ENCODE measurements at places on chromosomes 3 and 15.

- DNase-seq = no peak
Observed at GRCh38 chr3:26196781-26197180, 406.9 kb downstream of the OXSM start.

GRCh38 chr3:16767006-16767405, 117.7 kb upstream of the PLCL2 start:
- no peak for DNase-seq

GRCh38 chr3:122421101-122421500, 5.2 kb upstream of the WDR5B start:
- no peak for DNase-seq

GRCh38 chr3:179526989-179527391, 35.7 kb upstream of the ACTL6A start:
- no peak for DNase-seq

GRCh38 chr3:104437891-104438290, 928.8 kb upstream of the ALCAM start:
- DNase-seq = no peak

DNA sequence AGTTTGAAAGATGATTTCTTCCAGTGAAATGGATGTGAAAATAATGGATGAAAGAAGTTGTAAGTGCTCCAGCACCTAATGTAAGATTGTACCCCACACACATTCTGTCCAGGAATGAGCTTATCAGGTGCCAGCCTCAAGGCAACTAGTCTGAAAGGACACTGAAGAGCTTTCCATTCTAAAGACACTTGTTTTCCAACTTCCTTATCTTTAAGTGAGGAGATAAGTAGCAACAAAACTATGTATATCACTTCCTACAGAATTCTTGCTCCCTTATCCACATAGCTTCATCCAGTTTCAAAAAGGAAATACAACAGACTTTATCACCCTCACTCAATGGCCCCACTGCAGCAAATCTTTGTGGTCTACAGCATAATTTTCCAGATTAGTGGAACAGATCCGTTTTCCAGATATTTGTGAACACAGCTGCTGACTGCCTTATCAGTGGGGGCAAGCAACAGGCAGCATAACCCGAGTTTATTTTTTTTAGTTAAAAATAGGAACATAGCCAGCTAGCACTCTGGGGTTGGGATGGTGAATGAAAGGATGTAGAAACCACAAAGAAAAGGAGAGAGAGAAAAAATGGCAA, 60.6 kb downstream of the CD200R1L start:
- DNase-seq = no peak

DNA sequence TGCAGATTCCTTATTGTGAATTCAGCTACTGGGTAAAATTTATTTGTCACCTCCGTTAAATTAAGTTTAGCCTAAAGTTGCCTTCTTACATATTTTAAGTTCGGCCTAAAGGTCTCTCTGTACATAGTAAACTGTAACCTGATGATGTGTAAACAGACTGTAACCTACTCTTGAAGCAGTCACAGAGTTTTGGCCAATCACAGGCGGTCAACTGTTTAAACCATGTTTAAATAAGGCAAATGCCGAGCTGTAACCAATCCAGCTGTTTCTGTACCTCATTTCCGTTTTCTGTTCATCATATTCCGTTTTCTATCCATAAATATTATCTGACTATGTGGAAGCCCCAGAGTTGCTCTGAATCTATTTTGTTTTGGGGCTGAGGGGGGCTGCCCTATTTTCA, 2.4 kb upstream of the ADAMTSL3 start:
- no peak for DNase-seq

DNA sequence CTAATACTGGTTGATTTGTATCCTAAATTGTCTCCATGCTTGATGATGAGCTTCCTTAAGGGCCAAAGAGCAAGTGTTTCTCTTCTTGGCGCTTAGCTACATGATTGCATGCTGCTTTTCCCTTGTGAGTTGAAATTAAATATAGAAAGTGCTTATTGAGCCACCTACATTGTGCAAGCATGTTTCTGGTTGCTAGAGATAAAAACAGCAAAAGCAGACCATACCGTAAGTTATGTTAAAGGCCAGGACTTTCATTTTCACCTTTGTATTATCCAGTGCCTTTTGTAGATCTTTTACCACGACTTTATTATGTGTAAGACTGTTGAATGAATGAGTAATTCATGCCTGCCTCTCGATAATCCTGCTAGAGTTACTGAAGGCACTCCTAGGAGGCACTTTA, 41.9 kb upstream of the CCNB2 start:
- DNase-seq = no peak

DNA sequence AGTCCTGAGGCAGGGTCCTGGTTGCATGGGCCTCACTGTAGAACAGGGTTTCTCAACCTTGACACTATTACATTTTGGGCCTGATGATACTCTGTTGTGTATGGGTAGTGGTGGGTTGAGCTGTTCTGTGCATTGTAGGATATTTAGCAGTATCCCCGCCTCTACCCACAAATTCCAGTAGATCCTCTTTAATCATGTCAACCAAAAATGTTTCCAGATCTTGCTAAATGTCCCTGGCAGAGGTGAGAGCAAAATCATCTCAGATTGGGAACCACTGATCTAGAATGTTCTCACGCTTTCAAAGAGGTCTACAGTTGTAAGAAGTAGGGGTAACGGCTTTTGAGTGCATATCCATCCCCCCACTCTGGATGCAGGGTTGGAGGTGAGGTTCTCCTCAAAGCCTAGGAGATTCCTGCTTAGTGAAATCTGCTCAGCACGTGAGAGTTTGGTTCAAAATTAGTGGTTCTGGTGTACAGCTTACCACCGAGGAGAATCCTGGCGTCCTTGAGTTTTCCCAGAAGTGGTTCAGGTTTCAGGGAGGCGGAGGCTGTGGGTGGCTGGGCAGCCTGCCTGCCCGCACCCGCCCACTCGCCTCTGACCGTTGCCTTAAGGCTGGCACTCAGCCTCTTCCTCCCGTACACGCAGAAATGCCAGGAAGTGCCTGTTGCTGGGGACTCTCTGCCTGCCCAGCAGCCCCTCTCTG, 5.3 kb downstream of the ACVR2B start:
- DNase-seq = no peak

DNA sequence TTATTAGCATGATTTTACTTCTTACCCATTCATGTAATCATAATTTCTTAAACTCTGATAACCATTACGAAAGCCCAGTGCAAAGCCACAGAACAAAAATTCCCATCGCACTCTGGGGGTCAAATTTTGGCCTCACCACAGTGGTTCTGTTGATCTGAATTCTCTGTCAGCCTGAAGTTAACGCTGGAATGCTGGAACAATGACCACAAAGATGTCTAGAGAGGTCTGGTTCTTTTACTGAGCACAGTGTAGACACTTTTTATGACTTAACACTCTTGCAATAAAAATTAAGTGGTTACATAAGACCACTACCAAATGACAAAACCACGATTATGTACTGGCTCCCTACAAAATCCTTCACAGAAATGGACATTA, 94.7 kb downstream of the PDZRN3 start:
- no peak for DNase-seq

DNA sequence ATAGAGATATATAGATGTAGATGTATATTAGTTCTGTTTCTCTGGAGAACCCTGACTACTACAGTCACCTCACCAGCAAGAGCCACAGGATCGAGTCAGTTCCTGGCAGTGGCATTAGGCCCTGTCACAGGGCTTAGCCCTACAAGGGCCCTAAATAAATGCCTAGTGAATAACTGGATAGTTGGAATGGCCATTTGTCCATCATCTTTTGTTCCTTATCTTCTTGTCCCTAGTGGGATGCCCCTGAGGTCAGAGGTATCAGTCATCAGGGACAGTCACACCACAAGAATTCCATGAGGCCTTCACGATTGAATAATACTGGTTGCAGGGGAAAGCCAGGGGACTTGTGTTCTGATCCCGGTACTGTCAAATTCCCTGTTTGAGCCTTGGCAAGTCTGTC, 204.9 kb upstream of the PPP2R3A start:
- DNase-seq = no peak

DNA sequence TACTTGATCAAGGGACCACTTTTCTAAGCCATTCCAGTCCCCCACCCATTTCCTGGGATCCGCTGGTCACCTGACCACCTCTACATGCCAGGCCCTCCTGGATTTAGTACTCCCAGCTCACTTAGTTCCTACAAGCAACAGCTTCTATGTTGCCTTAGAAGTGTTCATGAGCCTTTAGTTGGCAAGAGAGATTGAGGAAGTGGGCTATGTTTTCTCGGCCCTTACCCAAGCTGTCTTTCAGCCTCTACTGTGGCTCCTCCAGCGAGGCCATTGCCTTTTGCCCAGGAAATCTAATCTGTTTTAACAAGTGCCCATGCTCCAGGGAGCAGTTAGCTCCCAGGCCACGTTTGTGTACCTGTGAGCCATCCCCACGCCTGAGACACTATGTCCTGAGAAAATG, 4.5 kb upstream of the PRKAR2A start:
- no peak for DNase-seq

DNA sequence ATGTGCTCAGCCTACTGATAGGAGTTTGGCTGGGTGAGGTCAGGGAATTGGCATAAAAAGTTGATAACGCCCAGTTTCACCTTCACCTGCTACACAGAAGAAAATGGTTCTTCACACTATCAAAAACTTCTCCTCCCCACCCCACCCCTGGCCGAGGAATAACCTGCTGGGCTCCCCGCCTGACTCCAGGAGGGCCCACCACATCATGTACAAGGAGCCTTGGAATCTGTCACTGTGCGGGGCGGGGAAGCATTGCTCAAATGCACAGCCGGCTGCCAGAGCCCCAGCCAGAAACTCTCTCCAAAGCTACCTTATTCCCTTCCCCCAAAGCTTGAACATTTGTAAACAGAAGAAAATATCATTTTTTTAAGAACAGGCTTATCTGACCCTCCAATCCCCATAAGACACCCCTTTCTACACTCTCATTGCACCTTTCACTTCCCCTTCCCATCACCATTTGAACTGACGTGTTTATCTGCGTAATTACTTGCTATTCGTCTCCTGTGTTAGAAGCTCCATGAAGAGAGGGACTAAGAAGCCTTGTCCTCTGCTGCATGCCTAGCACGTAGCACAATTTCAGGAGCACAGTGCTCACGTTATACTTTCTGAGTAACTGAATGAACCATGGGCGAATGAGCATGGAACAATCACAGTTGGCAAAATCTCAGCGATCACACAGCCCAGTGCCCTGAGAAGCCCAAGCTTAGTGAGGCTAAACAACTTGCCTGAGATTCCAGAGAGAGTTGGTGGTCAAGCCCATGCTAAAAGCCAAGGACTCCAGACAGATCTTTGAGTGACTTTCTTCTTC, 82.9 kb downstream of the HES1 start:
- no peak for DNase-seq

DNA sequence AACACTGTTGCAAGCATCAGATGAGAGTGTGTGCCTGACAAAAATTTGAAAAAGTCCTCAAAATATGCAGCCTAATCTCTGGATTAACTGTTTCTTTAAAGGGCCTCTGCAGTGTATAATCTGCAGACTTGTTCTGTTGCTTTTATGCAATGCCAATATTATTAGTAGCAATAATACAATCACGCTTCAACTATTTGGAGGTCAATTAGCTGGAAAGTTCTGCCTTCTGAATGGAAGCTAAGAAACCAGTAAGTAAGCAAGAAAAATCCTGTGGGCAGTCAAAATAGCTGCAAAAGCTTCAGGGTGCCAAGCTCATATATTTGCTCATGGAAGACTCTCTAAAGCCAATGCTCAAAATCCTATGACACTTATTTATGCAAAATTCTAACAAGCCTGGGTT, 153.2 kb upstream of the NR2F2 start:
- no peak for DNase-seq

DNA sequence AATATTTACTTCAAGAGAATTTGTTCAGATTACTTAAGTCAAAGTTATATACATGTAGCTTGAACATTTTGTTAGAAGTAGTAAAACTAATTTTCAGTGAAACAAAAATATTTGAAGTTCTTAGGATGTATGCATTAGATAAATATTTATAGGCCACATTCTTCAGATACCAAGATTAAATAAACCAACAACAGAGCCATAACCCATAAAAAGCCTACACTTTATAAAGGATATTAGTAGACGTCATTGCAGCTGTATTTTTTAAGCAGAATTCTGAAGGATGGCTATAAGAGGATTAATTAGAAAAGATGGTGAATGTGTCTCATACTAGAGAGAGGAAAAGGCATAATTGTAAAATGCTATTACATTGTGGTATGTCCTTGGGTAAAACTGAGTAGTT, 449.7 kb upstream of the ALCAM start:
- DNase-seq = no peak

- DNase-seq = no peak
Observed at GRCh38 chr3:134315286-134316106, 58.8 kb downstream of the AMOTL2 start.

DNA sequence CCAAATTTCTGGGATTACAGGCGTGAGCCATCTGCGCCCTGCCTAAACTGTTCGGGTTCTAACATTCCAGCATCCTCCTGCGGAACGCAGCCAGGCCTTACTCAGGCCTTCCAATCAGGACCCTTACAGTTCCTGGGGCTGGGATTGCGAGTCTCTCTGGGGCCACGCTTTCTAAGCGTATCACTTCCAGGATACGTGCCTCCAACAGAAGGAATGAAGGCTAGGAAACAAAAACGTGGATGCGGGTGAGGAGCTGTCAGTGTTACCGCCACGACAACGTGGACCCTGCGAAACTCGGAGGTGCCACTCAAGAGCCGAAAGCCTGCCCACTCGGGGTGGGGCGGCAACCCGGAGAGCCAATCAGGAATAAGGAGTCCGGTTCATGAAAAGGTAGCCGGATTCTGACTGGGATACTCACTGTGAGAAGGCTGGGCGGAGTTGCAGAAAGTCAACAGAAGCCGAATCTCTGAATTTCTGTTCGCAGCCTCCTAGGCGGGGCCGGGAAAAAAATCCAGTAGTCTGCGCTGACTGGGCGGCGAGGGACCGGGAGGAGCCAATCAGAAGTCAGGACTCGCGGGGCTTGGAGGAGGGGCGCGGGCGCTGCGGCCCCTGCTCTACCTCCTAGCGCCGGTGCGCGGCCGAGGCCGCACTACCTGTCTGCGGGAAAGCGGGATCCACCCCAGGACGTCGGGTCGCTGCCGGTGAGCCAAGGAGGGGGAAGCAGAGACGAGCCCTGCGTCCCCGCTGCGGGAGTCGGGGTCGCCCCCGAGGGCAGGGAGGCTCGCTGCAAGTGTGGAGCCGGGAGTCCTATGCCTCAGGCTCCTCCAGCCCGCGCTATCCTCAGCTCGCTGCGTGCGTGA, at the start of gene HYKK:
Gene HYKK (plus strand): TSS at position 607 of the 860 bp plus-strand sequence. CDS start 5,512 bp downstream, outside the sequence.
- DNase-seq = peak; percentile 66

DNA sequence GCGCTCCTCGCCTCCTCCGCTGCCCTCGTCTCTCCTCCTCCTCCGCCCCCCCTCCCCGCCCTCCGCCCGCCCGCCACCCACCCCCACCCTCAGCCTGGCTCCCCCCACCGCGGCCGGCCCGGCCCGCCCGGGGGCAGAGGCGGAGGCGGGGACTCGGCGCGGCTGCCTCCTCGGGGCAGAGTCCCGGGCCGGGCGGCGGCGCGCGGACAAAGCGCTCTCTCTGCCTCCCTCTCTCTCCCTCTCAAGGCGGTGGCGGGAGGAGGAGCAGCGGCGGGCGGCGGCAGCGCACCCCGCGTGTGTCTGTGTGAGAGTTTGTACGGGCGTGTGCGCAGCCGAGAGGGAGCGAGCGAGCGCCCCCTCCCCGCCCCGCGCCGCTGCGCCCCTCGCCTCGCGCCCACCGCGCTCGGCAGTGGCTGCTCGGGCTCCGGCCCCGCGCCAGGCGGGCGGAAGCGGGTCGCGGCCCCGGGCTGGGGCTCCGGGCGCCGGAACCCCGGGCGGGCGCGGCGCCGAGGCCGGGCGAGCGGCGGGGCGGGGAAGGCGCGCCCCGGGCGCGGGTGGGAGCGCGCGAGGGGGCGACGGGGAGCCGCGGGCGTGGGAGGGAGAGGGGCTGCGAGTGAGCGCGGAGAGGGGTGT, at the start of gene IGF2BP2:
Gene IGF2BP2 (minus strand): TSS at position 37 of the 633 bp plus-strand sequence. CDS start 82 bp downstream, outside the sequence.
- DNase-seq = peak; percentile 49
